Esophagus squamous epithelium (tissue), 5 donors: ENCODE measurements at places on chromosomes 16 and 17.

- DNase-seq = no peak
These were observed 51.8 kb downstream of the SMPD3 start for GRCh38 chr16:68396481-68396880.

- DNase-seq = no peak
These were observed 116.5 kb downstream of the HS3ST3B1 start for GRCh38 chr17:14417336-14417735.

GRCh38 chr17:40564195-40564882 is 933 bp downstream of the CCR7 start:
- DNase-seq = no peak

DNA sequence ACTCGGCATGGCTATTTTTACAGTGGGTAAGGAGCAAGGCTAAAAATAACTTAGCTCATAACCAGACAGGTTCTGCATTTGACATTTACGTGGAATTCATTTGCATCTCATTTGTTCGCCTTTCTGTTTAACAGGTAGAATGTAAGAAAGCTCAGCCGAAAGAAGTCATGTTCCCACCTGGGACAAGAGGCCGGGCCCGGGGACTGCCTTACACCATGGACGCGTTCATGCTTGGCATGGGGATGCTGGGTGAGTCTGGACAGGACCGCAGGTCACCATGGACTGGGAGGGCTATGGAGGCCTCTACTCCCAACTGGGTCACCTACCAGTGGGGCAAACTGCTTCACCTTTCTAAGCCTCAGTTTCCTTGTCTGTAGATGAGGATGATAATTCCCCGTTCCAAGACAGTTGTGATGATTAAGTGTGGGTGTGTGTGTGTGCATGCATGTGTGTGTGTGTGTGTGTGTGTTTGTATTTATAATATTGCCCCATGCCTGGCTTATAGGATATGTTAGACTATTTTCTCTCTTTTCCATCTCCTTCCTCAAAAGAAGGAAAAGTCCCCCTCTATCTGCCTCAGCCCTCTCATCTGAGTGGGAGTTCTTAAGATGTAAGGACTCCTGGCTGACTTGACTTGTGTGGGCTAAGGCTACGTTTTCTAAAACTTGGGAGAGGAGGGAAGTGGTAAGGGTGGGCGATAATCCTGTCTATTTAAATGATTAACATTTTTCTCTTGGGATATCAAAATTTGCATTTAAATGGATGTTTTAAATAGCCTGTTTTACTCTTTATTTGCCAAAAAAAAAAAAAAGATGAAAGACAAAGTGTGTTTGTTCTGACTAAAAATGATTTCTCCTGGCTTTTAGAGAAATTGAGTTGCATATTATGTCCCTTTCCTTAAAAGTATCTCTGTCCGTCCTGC is 129.0 kb downstream of the CCDC182 start:
- DNase-seq = no peak

- no peak for DNase-seq
These were observed 20.0 kb downstream of the ATP2A1 start for GRCh38 chr16:28898266-28898665.

GRCh38 chr16:11005611-11005975 is 61.2 kb downstream of the CLEC16A start:
- no peak for DNase-seq

DNA sequence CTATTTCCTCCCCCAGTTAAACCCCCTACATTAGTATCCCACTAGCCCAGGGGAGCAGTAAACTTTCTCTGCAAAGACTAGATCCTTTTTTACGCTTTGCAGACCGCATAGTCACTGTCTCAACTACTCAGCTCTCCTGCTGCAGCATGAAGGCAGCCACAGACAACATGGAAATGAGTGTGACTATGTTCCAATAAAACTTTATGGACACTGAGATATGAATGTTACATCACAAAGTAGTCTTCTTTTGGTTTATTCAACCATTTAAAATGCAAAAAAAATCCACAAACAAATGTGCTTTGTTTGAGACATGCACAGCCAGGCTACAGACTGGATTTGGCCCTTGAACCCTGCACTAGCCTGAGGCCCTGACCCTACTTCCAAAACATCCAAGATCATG is 1.9 kb upstream of the RNASEK start:
- no peak for DNase-seq

GRCh38 chr16:83138976-83139690 is 512.4 kb downstream of the CDH13 start:
- DNase-seq = no peak

- DNase-seq = no peak
These were observed 2.1 kb upstream of the CTRL start for GRCh38 chr16:67933805-67934204.

DNA sequence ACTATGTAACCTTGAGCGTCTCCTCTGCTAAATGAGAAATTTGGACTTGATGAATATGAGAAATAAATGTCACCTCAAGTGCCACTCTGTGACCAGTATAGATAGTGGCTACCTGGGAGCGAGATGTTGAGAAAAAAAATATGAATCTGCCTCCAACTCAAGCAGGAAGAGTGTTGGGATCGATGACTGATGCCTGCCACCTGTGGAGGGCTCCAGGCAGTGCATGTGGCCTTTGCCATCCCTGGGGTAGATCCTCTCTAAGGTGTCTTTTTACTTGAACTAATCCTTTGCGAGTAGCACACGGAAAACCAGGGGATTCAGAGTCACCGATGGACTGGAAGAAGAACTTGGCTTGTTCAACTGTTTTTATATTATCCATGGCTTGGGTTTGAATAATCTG is 9.4 kb downstream of the CCDC182 start:
- no peak for DNase-seq

GRCh38 chr16:85935974-85936760 is 37.2 kb downstream of the IRF8 start:
- no peak for DNase-seq

DNA sequence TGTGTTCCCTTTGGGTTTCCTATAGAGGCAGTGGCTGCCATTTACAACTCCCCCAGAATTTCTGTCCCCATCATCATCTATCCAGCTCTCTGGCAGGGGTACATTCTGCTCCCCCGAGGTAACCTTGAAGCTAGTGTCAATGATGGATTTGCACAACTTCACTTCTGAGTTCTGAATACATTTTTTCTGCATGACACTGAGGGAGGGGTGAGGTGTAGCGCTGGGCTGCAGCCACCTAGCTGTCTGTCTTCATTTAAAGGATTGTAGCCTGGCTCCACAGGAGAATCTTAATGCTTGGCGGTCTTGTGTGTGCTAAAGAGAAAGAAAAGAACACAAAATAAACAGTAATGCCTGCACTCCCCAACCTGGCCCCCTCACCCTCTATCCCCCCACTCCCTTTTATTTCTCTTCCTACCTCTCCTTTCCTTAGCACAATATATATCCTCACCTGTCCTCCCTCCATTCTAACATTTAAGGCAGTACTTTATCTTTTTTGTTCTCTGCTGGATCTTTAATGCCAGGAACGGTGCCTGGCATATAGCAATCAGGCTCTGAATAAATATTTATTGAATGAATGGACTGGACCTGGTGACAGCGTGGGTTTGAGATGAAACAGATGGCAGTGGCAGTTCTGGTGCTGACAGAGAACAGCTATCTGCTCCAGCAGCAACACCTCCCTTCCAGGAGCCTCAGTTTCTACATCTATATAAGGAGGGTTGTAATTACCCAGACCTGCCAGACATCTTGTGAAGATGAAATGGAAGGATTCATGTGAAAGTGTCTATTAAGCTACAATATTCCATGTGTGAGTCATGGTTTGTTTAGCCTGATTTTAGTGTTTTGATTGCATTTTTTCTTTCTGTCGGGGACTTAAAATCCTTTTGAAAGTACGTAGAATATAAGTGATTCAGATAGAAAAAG is 163.5 kb upstream of the CDH11 start:
- no peak for DNase-seq

DNA sequence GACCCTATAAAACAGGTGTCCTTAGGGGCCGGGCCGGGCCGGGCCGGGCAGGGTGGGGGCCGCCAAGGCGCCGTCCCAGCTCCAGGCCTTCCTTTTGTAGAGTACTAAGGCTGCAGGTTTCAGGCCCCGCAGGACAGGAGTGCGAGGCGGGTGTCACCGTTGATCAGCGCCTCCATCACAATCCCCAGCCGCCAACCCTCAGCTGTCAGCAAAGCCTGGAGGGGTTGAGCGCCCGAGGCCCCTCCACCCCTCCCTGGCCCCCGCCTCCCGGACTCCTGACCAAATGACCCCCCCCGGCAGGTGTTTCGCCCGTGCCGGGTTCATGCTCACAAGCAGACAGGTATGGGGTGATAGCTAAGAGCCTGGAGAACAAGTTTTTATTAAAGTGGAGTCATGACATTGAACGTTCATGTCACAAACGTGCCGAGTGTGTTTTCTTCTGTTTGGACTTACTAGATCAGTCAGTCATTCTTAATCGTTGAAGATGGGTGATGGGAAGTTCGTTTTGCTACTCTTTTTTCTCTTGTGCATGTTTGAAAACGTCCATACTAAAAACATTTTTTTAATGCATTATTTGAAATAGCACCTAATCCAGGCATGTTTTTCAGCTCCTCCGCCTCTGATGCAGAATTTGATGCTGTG is 534 bp downstream of the ARL2BP start:
- no peak for DNase-seq

- DNase-seq = no peak
These were observed 16.9 kb downstream of the NXN start for GRCh38 chr17:962670-963069.
